Fibroblast of the aortic adventitia (primary cell): ENCODE measurements at places on chromosomes 5 and 9. TPM values are rescaled to one million over a fixed set of nuclear protein-coding genes. Genes with fewer than 3 reads are reported as not detected.
A peak's percentile ranks its signal among the peaks of the same experiment; 100 is the strongest.

The LOX gene
- 65.0 and 193 TPM in 2 replicates for total RNA-seq

The TPD52L3 gene
- not detected in 2 replicates for total RNA-seq

The CLPTM1L gene
- total RNA-seq, result 60.8 and 108 TPM in 2 replicates

The ANKRD18B gene
- 1.9 TPM in 1 of 2 replicates, not detected in the other for total RNA-seq

The CTNND2 gene
- total RNA-seq, result 1.9 TPM in 1 of 2 replicates, not detected in the other

The ORM2 gene
- not detected in 2 replicates for total RNA-seq

The IFNA10 gene
- total RNA-seq, result not detected in 2 replicates

The NMUR2 gene
- total RNA-seq, result not detected in 2 replicates

The SPATA24 gene
- 1.8 and 2.0 TPM in 2 replicates for total RNA-seq

The KIF20A gene
- total RNA-seq, result 1.3 and 24.7 TPM in 2 replicates

The ZNF462 gene
- total RNA-seq, result 9.1 and 30.0 TPM in 2 replicates

The ZBED3 gene
- total RNA-seq, result 0.90 and 23.0 TPM in 2 replicates

DNA sequence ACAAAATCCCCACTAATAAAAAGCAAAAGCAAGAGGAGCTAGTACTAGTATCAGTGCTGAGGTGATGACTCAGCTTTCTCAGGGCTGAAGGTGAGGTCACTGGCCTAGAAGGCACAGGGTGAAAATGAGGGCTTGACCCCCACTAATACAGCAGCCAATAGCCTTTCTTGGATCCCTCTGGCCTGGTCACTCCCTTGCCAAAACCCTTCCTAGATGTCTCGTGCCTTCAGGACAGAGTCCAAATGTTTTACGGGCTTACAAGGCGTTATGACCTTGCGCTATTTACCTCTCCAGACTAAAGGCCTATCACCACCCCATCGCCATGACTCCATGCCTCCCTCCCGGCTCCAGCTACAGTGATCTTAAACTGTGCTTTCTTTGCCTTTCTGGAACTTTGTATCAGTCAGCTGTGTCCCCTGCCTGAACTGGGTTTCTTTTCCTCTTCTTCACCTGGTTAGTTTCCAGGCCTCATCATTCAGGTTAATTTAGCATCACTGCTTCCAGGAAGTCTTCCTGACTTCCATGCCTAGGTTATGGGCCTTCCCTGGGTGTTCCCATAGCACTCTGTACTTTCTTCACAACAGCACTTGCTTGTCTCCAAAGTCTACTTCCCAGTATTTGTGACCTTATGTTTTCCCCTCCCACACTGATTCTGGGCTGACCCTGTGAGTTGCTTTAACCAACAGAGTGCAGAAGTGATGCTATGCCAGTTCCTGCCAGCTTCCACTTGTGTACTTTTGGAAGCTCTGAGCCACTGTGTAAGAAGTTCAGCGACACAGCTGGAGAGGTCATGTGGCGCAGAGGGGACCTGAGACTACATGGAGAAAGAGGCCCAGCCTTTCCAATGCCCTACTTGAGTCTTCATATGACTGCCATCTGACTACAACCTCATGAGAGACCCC lies 4.2 kb upstream of the DELE1 start:
- no peak for DNase-seq

GRCh38 chr5:36587354-36587753 lies 19.1 kb upstream of the SLC1A3 start:
- DNase-seq, result no peak

GRCh38 chr5:60494144-60494543 lies 205.8 kb downstream of the DEPDC1B start:
- no peak for DNase-seq

- DNase-seq, result peak; percentile 89
Measured at GRCh38 chr5:121273833-121274433, 577.7 kb upstream of the FTMT start.

GRCh38 chr5:122730456-122730855 lies 44.4 kb upstream of the SNX2 start:
- DNase-seq, result no peak

DNA sequence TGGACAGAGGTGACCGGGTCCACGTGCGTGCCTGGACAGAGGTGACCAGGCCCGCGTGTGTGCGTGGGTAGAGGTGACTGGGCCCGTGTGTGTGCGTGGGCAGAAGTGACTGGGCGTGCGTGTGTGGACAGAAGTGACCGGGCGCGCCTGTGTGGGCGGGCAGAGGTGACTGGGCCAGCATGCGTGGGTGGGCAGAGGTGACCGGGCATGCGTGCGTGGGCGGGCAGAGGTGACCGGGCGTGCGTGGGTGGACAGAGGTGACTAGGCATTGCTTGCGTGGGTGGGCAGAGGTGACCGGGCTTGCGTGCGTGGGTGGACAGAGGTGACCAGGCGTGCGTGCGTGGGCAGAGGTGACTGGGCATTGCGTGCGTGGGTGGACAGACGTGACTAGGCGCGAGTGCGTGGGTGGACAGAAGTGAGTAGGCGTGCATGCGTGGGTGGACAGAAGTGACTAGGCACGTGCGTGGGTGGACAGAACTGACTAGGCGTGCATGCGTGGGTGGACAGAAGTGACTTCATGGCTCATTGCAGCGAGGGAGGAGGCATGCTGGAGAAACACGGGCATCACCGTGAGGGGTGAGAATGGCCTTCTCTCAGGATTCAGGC lies 254.1 kb upstream of the IRX4 start:
- no peak for DNase-seq

- DNase-seq, result no peak
Measured at GRCh38 chr9:93045521-93045920, 13.0 kb upstream of the SUSD3 start.

DNA sequence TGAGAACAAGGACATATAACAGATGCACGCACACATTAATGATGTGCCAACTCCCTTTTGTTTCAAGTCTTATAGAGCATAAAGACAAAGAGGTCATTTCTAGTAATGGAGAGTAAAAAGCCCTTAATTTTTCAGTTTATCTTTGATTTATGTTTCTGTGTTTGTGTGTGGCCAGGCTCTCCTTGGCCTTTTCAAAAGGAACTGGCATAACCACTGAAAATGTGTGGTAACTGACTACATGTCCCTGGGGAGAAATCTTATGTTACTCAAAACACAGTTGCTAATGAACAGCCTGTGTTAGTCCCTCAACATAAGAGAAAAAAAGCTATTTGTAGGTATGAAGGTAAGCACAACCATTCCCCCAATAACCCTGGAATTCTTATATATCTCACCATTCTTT lies 47.6 kb upstream of the SHOC1 start:
- DNase-seq, result peak; percentile 64

- DNase-seq, result no peak
Measured at GRCh38 chr5:118696076-118696475, 292.3 kb downstream of the DTWD2 start.

DNA sequence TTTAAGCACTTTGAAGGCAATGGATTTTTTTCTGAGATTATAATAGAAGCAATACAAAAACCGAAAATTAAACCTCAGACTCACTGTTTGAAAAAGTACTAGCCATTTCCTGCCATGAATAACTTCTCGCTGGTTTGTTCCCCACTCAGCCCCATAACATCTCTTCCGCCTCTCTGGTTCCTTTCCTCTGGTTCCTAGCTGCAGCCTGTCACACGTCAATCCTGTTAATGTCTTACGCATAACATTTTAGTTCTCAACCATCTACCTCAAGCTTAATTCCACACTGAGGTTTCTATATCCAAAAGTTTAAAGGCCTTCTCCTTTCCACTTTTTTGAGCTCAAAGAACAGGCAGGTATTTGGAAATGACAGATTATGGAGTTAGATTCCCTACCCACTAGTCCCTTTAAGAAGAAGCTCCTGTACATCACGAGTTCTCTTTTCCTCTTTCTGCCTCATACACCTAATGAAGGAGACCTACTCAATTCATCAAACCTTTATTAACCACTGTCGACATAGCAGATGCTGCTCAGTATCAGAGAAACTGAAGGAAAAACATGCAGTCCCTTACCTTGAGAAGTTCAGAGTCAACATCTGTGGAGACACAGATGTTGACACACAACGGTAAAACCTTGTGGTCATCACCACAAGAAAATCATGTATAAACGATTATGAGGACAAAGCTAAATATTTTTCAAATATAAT lies 243.0 kb upstream of the PTGER4 start:
- no peak for DNase-seq

- DNase-seq, result no peak
Measured at GRCh38 chr9:101737705-101738565, 512 bp downstream of the GRIN3A start.

- DNase-seq, result no peak
Measured at GRCh38 chr5:90628492-90628891, 69.9 kb downstream of the ADGRV1 start.

GRCh38 chr5:147390654-147391225 lies 119.1 kb downstream of the DPYSL3 start:
- no peak for DNase-seq

DNA sequence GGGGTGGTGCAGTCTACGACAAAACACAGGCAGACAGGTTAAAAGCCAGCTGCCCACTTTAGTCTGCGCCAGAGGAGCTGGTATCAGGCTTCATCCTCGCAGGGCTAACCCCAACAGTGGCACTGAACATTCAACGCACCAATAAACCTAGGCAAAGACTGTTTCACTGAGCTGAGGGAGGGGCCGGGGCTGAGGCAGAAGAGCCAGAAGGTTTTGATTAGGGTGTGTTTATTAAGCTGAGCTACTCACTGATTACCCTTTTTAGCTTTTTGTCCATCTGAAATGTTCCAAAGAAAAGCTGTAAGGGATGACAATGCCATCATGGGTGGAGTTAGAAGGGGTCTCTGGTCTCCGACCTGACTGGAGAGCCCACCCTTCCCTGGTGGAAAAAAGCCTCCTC lies 1.4 kb downstream of the ZMYND19 start:
- no peak for DNase-seq

GRCh38 chr9:99075246-99075912 lies 29.5 kb upstream of the TGFBR1 start:
- peak; percentile 11 for DNase-seq

GRCh38 chr9:124511426-124511840 lies 4.2 kb upstream of the NR5A1 start:
- no peak for DNase-seq

DNA sequence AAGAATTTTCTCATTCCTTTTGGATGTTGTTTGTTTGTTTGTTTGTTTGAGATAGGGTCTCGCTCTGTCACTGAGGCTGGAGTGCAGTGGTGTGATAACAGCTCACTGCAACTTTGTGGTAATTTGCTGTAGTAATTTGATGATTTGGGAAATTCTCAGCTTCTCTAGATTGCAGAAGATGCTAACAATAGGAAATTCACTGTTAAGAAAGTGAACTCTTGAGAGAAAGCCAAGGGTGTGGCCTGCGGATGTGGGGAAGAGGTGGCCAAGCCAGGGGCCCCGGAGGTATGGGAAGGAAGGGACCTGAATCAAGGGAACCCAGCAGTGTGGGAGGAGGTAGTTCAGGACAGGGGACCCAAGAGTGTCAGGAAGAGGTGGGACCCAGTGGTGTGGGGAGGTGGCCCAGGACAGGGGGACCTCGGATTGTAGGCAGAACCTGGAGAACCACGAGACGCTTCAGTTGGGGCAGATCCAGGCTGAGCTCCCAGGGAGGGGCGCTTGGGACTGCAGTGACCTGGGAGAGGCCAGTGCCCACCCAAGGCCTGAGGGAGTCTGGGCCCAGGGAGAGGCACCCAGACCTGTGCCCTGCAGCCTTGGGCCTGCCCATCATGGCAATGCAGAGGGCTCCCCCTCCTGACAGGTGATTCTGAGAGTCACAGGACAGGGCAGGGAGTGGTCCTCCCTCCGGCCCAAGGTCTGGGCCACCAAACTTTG lies 5.6 kb upstream of the LCN2 start:
- peak; percentile 39 for DNase-seq

DNA sequence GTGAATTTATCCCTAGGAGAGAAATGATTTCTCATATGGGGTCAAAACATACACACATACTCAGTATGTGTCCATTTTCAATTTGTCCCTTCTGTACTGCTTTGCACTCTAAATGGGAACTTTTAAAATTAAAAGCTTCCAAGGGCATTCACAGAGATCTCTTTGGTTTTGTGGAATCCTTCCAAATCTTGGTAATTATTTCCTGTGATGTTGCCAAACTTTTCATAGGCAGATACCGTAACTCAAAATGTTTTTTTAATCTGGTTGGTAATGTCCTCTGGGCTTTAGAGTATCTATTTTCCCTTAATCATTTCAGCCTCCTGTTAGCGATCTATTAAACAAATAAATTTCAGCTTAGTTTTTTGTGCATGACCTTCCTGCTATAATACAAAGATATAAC lies 282.4 kb downstream of the ARHGEF28 start:
- peak; percentile 34 for DNase-seq

GRCh38 chr5:27465140-27465539 lies 426.8 kb upstream of the CDH9 start:
- DNase-seq, result no peak

DNA sequence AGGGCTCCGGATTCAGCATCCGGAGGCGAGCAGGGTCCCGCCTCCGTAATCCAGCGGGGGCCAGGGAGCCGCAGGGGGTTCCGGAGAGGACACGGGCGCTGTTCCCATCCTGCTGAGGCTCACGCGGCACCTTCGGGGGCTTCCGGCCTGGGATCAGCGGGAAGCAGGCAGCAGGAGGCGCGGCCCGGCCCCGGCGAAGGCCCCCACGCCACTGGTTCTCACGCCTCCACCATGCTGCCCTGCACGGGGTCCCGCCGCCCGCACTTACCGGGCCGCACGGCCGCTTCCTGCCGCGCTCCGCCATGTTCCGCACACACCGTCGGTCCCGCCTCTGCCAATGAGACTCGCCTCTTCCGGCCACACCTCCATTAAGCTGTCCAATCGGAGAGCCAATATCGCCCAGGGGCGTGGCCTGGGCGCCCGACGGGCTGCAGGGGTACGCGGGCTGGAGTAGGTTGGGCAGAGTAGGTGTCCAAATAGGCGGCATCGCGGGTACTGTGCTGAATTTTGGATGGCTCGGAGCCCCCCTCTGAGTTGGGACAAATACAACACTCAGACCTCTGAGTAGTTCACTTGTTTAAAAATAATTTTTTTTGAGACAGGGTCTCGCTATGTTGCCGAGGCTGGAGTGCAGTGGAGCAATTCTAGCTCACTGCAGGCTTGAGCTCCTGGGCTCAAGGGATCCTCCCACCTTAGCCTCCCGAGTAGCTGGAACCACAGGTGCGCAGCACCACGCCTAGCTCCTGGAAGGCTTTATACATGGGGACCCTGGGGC lies at the start of gene SPOUT1:
SPOUT1 (minus strand) TSS at position 318 of the 775 bp plus-strand sequence; CDS start at position 304, 14 bp downstream.
- DNase-seq, result peak; percentile 83

DNA sequence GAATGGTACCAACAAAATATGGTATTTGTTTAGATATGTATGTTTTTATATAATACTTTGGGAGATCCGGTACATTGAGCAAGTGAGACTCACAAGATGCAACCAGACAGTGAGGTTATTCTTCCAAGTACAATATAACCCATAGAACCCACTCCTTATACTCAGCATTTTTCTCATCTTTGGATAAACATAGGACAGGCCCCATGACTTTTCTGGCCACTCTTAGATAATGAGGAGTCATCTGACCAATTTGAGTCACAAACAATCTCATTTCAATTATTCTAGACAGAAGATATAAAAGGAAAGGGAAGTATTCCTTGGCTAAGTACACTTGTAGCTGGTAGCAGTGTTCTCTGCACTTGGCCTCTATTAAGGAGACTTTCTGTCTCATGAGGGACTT lies 150.2 kb downstream of the SGCD start:
- DNase-seq, result peak; percentile 11

GRCh38 chr5:91280362-91281269 lies 102.5 kb downstream of the ARRDC3 start:
- peak; percentile 99 for DNase-seq

- peak; percentile 80 for DNase-seq
Measured at GRCh38 chr5:174327317-174327864, 281.9 kb downstream of the NSG2 start.
